ENCODE measurements at places on chromosomes 2 and 18. TPM values are rescaled to one million over a fixed set of nuclear protein-coding genes. Genes with fewer than 3 reads are reported as not detected.

- DNase-seq, result peak; percentile 23
These were observed 30.2 kb downstream of the MCFD2 start for GRCh38 chr2:46885376-46885775.

DNA sequence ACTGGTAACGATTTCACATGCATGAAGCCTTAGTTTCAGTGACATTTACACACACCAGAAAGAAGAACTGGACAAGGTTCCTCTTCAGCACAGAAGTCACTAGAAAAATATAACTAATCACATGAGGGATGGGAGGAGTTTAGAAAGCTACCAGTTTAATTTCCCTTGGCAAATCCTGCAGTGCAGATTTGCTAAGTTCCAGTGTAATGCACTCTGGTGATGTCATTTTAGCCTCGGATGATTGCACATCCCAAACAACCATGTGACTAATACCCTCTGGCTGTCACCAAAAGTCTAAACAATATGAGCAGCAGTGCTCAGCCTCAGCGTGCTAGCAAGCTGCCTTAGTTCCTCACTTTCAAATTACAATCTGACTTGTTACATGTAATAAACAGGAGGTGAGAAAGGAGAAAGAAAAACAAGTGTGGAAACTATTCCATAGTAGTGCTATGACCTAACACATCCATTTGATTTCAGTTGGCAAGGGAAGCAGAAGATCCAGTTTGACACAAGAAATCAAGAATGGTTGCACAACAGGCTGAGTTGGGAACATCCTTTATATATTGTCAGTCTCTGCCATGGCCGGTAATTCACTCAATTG is 35.3 kb upstream of the PPP1CB start:
- peak; percentile 93 for DNase-seq

GRCh38 chr2:134198006-134198634 is 55.8 kb upstream of the MGAT5 start:
- no peak for DNase-seq

- DNase-seq, result peak; percentile 60
These were observed 51.0 kb upstream of the CYP26B1 start for GRCh38 chr2:72198532-72199241.

DNA sequence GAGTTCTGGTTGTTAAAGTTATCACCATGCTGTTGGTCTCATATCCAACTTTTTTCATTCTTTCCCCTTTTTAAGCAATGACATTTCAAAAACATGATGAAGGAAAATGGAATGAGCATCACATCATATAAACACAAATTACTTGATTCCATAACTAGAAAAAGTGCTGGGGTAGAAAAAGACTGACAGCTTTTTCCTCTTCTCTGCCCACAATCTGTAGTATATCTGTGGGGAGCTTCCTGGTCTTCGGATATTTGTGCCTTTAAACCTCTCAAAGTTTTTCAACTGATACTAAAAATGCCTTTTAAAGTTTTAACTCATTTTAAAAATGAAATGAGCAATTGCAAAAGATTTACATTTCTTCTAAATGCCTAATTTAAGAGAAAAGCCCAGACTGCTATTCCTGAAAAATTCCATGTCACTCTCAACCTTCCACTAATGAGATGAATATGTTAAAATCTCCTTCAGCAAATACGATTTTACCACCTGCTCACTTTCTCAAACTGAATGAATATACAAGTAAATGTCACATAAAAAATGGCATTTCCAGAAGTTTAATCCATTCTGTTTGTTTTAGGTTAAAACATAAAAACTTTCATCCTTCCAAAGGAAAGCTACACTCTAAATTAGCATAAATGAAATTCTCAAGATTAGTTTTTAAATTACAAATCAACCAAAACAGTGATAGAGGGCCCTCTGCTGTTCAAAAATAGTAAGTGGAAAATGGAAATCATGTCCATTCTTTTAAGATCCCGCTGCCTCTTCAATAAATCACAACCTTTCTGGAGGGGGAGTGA is 2.1 kb downstream of the DNAH7 start:
- DNase-seq, result peak; percentile 40

DNA sequence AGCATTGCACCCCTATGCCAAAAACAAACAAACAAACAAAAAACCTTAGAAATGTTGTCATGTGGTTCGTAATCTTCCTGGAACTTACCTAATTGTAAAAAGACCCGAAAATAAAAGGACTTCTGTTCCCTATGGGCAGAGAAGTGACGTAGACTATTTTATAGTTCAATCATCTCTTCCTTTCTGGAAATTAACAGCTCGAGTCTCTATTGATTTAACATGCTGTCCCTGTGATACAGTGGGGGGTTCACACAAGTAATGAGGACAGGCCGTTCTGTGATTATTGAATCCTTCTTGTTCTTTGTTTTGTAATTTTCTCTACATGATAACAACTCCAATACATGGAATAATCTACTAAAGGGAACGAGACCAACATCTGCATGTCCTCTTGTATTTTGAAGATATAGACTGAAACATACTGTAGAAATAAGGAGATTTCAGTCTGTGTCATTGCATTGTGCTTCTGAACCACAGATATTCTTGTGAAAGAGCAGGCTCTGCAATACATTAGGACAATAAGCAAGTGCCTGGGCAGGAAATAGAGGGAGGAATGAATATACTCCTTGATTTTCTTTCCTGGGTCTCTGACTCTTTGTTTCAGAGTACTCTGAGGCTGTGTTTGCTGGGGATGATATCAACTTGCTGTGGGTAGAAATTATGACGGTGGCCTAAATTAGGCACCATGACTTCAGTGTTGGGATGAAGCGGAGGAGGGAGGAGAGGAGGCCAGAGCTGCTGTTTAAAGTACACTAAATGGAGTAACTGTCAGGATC is 65.7 kb upstream of the PPM1B start:
- no peak for DNase-seq

DNA sequence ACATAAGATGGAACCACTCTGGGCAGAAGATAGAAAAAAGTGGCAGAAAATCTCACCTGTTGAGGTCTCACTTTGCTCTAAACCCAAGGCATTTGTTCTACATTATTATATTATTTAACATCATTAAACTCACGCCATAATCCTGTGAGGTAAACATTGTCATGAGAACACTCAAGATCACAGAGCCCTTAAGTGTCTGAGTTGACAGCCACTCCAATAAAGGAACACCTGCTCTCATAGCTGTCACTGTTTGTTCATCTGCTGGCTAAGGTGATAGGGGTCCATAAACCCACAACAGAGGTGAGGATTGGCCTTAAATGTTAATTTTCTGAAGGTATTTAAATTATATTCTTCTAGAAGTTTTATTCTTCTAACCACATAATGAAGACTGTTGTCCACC is 439.7 kb downstream of the RIT2 start:
- DNase-seq, result no peak

GRCh38 chr2:176291809-176292283 is 22.6 kb downstream of the MTX2 start:
- DNase-seq, result no peak

GRCh38 chr2:98772536-98772935 is 41.6 kb upstream of the MGAT4A start:
- no peak for DNase-seq

GRCh38 chr2:6605836-6606505 is 259.7 kb downstream of the CMPK2 start:
- no peak for DNase-seq

GRCh38 chr18:25038261-25038660 is 313.7 kb downstream of the ZNF521 start:
- no peak for DNase-seq

DNA sequence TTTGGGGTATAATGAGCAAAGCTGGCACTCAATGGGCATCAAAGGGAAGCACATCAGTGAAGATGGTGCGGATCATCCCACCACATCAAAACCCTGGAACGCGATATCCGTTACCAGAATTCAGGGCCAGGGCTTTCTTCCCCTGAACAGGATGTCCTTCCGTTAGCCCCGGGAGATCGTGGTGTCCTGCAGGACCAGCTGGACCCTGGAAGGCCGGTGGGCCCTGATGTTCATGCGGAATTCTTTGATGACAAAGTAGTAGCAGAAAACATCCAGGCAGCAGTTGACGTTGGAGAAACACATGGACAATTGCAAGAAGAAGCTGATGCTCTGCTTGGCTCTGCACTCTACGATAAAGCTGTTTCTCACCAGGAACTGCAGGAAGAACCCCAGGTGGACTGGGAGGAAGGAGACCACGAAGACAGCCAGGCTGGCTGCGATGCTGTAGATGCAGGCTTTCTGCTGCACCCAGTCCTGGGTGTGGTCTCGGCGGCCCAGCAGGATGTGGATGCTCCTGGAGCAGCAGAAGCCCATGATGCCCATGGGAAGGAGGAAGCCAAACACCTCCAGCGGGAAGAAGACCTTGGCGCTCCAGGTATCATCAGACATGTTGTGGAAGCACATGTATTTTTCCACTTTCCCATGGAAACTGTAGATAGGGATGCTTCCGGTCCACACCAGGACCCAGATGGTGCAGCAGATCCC is 15.0 kb downstream of the GPR55 start:
- no peak for DNase-seq

DNA sequence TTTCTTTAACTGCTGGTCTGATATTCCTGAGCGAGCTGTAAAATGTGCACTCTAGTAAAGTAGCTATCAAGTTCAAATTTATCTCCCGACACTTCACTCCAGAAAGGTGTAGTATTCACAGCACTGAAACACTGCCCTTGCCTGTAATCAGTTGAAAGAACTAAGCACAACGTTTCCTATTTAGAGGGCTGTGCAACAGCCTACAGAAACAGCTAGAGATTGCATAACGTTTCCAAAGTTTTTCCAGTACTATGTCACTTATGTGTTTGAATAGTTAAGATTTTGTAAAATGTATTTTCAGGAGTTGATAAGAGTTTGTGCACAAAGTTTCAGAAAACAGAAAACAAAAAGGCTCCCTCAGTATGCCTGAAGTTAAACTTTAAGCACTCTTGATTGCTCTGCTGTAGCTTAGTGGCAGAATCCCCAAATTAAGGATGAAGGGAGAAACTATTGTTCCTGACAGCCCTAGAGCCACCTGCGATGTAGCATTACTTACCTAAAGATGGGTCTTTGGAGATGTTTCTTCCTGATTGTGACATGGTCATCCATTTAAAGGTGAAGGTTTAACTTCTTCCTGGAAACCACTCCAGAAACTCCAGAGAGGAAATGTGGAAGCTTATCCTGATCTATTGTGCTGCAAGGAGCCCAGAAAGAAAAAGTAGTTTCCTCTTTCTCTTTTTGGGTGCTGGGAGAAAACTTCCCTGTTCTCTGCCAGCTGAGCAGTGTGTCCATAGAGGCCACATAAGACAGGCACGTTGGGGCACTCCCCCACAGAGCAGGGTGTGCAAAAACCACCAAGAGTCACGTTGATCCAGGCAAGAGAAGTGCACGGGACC is 536 bp downstream of the PDE1A start:
- DNase-seq, result no peak

DNA sequence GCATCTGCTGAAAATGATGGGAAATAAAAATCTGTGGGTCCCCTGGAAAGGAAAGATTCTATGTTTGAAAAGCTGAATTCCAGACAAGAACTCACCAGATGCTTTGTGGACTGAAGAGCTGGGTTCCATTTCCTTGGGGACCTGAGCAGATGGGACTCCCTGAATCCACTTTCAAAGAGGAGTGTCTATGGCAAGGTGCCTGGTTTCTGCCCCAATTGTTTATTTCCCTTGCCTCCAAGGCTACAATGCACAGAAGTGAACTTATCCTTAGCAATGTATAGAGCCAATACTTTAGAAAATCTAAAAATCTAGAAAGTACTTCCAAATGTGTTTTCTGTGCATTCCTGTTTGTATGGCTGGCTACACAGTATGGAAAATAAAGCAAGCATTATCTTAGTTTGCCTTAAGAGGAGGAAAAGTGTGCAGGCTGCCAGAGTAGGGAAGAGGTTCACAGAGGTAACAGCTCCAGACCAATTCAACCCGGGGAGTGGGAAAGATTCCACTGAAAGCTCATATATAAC is 420.5 kb downstream of the NRXN1 start:
- no peak for DNase-seq

DNA sequence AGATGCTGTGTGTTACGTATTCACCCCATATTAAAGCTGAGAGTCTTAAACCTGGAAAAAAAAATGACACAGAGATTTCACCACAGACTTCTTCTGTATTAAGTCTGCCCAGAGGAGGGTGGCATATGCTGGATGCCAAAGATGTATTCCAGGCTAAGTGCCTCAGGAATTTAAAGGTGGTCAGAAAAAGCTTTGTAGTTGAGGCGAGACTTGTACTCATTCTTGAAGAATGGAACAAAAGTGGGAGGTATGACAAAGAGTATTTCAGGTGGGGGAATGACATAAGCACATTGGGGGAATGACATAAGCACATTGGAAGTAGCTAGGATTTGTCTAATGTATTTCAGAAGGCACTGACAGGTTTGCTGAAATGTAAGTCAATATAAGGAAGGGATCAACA is 98.6 kb downstream of the BABAM2 start:
- no peak for DNase-seq

GRCh38 chr18:48915626-48916425 is 34.9 kb downstream of the SMAD7 start:
- no peak for DNase-seq

GRCh38 chr2:196963961-196964360 is 37.5 kb upstream of the PGAP1 start:
- no peak for DNase-seq

GRCh38 chr2:96847586-96847985 is 3.8 kb upstream of the ANKRD23 start:
- DNase-seq, result no peak

DNA sequence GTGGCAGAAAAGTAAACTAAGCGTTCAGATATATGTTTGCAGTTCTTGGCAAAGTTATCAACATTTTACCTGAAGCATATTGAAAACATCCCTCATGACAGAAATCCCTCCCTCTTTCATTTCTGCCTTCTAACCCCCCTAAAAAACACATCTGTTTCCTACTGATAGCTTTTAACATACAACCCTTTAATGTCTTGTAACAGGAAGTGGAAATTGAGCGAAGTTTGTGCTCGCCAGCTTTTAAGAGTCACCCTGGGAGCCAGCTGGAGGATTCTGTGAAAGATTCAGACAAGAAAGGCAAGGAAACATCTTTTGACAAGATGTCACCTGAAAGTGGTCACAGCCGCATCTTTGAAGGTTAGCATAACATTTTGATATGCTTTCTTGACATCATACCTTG is 247.4 kb downstream of the XIRP2 start:
- DNase-seq, result peak; percentile 71

The NT5DC4 gene
- not detected for total RNA-seq

The UCN gene
- 0.40 TPM for total RNA-seq

The TTN gene
- total RNA-seq, result 0.60 TPM

The WDR75 gene
- 44.4 TPM for total RNA-seq

The FAM168B gene
- total RNA-seq, result 81.2 TPM

The EMX1 gene
- total RNA-seq, result not detected

The FKBP7 gene
- total RNA-seq, result 19.0 TPM

The EFR3B gene
- total RNA-seq, result 1.4 TPM
